Caki2 (cell line): ENCODE measurements at places on chromosomes 12 and 14. TPM values are rescaled to one million over a fixed set of nuclear protein-coding genes. Genes with fewer than 3 reads are reported as not detected.

The KRT72 gene
- not detected in 2 replicates for total RNA-seq

DNA sequence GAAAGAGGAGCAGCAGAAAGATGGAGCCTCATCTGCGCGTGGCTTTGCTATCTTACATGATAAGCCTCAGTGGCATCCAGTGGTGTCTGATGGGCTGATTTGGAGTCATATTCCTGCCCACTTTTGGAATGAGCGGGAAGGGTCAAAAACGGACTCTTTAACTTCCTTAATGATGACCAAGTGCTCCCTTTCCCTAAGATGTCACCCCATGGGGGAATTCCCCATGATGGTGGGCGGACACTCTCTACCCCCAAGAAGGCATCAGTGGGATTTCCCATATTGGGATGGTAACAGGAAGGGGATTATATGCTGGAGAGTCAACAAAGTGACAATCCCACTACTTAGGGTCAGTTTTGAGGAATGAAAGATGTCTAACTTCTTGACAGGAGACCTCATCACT lies 110.9 kb downstream of the GPATCH2L start:
- DNase-seq = no peak

- no peak for DNase-seq
Measured at GRCh38 chr14:71247106-71247505, 339.8 kb downstream of the PCNX1 start.

DNA sequence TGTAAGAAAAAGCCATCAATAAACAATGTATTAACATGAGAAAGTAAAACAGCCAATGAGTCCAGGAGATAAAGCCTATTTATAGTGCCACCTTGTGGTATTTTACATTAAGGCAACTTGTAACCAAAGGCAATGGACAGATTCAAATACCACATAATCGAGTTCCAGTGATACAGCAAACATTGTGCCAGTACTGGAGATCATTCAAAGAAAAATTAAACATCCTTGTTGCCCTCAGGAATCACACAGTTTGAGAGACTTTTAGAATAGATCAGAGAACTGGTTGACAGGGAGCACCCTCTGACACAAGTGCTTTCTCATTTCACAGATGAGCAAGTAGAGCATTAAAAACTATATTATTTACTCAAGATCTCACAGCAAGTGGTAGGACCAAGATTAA lies 98.1 kb downstream of the DDHD1 start:
- peak; percentile 33 for DNase-seq

DNA sequence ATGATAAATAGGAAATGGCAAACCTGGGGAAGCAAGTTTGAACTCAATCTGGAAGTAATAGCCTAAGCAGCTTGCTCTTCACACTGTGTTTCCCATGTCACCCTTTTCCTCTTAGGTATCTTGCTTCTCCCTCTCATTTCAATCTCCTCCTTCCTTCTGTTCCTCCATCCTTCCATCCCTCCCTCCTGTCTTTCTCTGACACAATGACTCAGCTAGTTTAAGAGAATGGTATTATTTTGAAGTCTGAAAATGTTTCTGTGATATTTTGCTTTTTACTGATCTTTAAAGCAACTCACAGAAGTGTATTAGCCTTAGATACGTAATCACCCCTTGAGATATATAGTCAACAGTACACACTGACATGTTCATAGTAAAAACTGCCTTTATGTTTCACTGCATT lies 55.9 kb upstream of the FGD4 start:
- no peak for DNase-seq

- no peak for DNase-seq
Measured at GRCh38 chr12:16021676-16022075, 110.5 kb downstream of the DERA start.

GRCh38 chr14:101125719-101126651 lies 222.5 kb upstream of the RTL1 start:
- DNase-seq = no peak

- no peak for DNase-seq
Measured at GRCh38 chr12:68939505-68939904, 6.5 kb upstream of the CPM start.

DNA sequence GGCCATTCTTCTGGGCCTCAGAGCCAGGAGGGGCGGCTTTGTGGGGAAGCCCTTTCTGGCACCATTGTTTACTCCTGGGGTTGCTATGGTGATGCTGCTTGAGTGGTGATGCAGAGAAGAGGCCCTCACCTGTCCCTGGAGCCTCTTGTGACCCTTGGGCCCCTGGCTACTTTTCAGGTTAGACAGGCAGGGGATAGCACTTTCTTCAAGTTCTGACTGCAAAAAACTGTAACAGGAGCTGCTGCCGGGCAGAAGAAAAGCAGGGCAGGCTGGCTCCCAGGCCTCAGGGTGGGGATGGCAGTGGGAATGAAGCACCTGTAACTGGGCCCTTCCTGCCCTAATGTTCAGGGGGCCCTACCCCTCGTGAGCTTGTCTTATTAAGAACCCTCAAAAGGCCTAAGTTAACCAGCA lies at the start of gene TEX52:
TEX52 (minus strand) TSS at position 19 of the 411 bp plus-strand sequence; CDS start at position 6, 13 bp downstream.
- DNase-seq = peak; percentile 21

DNA sequence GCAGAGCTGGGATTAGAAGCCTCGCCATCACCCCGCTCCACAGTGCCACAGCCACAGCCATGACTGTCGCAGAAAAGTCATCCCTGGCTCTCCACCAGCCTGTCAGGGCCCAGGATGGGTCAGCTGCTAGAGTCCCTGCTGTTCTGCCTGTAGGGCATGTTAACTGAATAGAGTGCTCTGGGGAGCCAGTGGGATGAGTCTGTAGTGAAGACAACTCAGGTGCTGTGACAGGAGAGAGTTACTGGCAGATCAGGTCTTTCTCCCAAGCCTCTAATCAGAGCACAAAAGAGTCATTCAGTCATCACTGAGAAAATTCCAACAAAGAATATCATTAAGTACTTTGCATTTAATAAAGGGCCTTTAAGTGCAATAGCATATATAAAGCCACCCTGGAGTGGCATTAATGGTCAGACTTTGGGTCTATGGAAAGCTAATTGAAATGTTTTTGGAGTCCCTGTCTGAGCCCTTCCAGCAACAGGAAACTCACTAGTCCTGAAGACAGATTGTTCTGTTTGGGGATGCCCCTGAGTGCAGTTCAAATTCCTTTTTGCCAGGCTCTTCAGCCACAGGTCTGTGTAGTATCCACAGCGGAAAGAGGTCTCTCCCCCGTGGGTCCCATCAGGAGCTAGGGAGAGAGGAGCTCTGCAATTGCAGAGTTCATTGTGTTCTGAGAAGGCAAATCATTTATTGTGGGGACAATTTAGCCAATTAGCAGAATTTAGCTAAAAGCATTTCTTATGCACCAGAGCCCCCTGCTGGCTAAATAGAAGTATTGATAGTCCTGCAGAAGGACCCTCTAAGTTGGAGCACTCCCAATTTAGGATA lies 45.2 kb upstream of the C14orf132 start:
- peak; percentile 27 for DNase-seq

DNA sequence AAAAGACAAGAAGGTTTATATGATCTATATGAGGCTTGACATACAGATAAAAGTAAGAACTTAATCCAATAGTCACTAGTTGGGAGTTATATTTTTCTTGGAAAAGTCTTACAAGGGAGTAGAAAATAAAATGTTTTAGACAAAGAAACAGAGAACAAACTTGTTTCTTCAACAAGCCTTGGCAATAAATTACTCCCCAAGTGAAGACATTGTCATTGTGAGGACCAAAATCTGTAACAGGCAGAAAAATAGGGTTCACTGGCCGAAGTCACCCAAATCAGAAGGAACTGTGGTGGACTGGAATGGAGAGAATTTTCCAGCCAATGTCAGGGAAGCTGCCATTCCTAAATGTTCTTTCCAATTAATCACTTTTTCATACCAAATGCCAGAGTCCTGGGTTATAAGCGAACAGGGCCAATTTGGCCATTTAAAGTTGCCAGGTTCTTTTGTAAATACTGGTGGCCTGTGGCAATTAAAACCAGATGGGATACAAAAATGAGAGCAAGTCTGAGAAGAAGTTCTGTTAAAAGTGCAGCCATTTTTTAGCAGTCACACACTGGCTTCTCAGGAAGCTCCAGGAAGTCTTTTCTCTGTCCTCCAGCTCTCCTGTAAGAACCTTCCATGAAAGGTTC lies 117.3 kb upstream of the OVCH1 start:
- DNase-seq = no peak

The RTL1 gene
- total RNA-seq = not detected in 2 replicates

The ZBTB1 gene
- total RNA-seq = 20.2 and 36.6 TPM in 2 replicates

- DNase-seq = no peak
Measured at GRCh38 chr12:123808167-123808566, 46.1 kb downstream of the DNAH10 start.

DNA sequence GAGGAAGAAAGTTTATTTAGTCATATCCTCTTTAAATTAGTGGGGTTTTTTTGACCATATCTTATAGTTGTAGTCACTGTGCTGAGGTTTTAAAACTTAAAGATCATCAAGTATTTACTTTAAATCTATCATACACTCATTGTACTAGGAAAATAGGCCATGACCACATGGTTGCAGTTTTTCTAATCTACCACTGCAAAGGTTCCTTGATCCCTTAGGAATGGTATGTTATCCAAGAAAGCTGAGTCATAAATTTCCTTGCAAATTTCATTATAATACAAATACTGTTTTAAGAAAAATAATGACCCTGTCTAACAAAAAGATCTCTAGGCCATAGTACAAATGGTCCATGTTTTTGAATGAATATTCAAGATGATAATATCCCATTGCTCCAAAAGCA lies 74.7 kb downstream of the DBX2 start:
- no peak for DNase-seq

DNA sequence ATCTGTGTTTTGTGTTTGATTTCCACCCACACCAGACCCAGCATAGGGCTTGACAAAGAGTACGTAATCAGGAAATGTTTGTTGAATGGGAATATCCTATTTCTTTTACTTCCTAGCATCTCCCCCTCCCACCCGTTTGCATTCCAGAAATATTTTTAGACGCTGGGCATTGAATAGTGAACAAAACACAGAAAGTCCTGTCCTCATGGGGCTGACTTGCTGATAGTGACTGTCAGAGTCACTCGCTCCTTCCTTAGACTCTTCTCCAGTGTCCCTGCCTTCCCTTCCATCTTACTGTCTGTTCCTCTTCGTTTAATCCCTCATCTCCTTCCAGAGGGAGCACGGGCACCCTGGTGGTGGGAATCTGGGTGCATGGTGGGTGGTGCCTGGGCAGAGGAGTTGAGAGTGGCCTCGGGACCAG lies 53.6 kb downstream of the SLC25A47 start:
- no peak for DNase-seq

The RNASE7 gene
- total RNA-seq = not detected in 2 replicates

DNA sequence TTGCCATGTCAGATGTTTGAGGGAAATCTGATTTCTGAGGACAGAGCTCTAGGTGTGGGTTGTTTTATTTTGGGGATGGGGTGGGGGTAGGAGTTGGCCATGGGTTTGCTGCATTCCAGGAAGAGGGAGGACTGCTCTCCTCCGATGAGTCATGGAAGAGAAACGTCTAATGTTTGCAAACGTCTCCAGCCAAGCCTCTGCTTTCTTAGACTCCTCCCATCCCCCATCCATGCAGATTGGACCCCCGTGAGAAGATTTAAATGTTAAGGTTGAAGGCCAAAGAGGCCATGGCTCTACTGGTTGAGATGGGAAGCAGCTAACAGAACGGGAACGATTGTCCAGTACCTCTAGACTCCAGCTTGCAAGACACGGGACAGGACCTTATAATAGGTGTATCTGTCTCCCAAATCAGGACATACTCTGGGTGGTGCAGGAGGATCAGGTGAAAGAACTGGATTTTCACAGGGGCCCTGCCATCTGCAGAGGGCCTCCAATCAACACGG lies 11.4 kb upstream of the ATP2A2 start:
- peak; percentile 45 for DNase-seq

DNA sequence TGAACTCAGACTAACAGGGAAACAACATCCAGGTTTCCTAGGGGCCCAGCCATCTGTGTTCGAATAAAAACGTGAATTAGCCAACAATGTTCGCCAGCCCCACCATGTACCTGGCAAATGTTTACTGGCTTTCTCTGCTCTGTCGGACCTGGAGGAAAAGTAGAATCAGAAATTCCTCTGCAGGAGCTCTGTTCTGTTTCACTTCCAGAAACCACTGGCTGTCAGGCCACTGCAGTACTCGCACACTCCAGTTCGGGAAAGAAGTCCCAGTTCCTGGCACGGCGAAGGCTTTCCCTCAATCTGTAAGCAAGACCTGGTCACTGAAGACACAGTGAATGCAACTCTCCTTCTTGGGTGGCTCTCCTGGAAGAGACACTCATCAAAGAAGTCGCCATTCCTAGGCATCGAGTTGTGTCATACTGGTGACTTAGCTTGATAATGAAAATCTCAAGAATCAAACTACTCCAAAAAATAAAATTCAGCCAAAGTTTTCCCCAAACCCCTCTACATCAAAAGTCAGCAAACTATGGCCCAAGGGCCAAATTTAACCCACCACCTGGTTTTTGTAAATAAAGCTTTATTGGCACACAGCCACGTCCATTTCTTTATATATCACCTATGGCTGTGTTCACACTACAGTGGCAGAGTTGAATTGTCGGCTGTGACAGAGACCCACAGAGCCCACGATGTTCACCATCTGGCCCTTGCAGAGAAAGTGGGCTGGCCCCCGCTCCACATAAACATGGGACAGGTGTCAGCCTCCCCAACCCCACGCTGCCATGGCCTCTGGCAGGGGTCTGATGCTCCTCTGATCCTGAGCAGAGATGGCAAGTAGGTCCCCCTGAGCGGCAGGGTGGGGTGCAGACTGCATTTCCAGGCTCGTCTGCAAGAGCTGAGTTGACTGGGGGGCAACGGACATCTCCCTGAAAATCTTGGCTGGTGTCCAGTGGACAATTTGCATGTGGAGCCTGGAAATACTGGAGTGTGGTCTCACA lies 189.2 kb upstream of the DIO3 start:
- no peak for DNase-seq

- no peak for DNase-seq
Measured at GRCh38 chr12:96223411-96224218, 29.4 kb downstream of the ELK3 start.

DNA sequence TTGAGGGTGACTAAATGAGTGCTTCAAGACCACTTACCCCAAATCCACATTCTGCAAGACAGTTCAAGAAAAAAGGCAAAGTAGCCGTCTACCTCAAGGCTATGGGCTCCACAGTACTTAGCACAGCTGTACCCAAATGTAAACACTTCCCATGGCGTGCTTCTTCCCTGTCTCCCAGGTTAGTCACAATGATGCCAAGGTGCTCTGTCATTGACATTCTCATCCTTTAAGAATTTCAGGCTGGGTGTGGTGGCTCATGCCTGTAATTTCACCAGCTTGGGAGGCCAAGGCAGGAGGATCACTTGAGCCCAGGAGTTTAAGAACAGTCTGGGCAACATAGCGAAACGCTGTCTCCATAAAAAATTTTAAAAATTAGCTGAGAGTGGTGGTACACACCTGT lies 51.2 kb upstream of the CERS5 start:
- DNase-seq = peak; percentile 56

The VWF gene
- 0.07 TPM in 1 of 2 replicates, not detected in the other for total RNA-seq

The WNT1 gene
- not detected in 2 replicates for total RNA-seq

DNA sequence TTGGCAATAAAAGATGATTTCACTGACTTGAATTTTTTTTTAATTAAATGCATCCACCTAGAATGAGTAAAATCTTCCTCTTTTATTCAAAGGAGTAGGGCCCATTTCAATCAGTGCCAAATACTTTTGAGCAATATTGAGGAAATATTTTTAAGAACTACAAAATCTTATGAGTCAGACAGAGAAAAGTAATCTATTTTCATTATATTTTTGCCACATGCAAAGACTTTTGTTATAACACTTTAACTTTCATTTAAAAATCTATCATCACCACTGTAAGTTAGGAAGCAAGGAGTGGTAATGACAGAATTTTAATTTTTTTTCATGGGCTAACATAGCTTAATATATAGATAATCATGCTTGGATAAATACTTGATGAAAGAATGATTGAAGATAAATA lies 345.2 kb upstream of the KITLG start:
- no peak for DNase-seq
